Fibroblast of lung (primary cell): ENCODE measurements at places on chromosomes 16 and 17. TPM values are rescaled to one million over a fixed set of nuclear protein-coding genes. Genes with fewer than 3 reads are reported as not detected.
A peak's percentile ranks its signal among the peaks of the same experiment; 100 is the strongest.

GRCh38 chr16:83402160-83402814 lies 405.5 kb upstream of the HSBP1 start:
- DNase-seq: no peak

DNA sequence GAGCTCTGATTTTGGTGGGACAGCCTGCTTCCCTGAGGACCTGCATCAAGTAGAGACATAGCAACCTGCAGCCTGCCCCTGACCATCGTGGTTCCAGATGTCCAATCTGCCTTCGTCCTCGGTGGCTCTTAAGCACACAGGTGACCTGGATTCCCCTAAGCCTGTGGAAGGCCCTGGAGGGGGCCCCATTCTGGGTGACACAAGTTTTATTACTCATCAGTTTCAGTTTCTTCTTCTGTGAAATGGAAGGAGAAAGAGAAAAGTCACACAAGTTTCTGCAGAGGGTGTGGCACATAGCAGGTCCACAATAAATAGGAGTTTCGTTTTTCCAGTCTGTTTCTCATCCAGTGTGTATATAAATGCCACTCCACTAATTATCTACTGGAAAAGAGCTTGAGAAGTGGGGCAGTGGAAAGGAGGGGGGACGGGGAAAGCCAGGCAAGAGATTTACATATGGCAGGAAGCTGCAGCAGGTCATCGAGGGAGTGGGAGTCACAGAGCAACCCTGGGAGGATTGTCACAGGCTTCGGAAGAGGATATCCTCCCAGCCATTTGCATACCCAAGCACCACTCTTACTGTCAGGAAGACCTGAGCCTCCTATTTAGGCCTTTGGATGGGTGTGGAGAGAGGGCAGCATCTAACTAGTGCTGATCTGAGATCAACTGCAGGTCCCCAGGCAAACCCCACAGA lies 10.0 kb upstream of the NOS2 start:
- no peak for DNase-seq

SOCS1 gene
- total RNA-seq: 13.6 and 21.1 TPM in 2 replicates

GRCh38 chr16:85729452-85730185 lies 21.3 kb downstream of the C16orf74 start:
- peak; percentile 42 for DNase-seq

GRCh38 chr16:78303946-78304345 lies 204.5 kb downstream of the WWOX start:
- peak; percentile 19 for DNase-seq
